Kasumi-1 (cell line): ENCODE measurements at places on chromosomes 6 and 20.

DNA sequence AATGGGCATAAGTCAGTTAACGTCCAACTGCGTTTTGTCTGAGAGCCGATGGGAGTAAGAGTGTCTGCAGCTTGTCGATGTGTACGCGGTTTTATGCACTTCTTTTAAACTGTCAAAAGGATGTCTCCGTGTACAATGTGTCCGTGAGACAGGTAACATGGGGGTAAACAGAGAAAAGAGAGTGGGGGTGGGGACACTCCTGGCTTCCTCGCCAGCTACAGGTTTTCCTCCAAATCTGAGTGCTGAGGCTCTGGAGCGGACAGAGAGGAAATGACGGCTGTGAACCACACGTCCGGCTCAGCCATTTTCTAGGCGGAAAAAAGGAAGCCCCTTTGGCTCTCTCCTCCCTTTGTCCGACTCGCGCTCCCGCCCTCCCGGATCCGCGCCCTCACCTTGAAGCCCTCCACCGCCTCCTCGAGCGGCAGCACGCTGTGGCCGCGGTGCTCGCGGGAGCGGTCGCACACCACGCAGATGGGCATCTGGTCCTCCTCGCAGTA is 916 bp downstream of the TRIM27 start:
- peak; percentile 65 for DNase-seq

DNA sequence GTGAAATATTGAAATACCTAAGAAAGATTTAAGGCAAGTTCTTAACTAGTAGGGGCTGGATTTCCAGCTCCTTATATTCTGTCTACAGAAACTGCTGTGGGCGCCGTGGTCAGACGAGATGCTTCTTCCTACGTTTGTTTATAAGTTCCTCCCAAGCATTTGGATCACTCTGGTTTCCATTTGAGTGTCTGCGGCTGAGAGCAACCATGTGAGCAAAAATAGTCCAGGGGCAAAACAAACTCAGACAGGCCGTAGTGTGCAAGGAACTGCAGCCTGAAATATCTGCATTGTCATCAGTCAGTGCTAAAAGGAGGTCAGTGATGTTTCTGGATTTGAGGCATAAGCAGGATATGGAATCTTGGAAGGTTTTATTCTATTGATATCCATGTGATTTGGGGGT is 485.9 kb upstream of the JAG1 start:
- DNase-seq = no peak

GRCh38 chr6:131277591-131277990 is 142.3 kb downstream of the AKAP7 start:
- DNase-seq = no peak

DNA sequence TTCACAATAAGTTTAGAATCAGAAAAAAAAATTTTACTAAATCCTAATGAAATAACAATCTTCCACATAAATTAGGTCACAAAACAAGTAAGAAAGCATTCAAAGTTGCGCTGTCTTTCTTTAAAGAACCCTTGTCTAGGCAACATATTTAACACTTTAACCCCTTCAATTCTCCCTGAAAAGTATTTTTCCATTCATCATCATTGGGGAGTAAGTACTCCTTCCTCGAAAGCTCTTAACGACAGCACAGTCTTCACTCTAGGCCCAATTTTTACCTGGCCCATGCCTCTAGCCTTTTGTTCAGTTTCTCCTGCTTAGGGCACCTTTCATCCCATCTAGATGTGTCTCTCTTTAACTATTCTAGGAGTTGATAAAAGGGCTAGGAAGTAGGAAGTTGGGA is 2.6 kb downstream of the TSPYL1 start:
- no peak for DNase-seq

DNA sequence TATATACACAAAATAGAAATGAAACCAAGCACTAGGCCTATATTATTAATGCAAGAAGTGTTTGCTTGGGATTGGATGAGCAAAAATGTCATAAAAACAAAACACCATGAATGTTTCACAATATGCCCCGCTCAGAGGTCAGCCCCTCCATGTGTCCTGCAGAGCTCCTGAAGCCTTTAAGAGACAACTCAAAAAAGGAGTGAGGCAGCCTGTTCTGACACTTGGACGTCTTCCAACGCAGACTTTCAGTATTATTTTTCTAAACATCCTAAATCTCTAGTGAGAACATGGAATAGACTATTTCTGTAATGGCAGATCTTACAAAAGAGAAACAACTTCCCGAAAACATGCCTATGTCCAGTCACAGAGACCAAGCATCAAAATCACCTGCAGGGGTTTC is 322.6 kb downstream of the PRKN start:
- DNase-seq = no peak

GRCh38 chr6:87822011-87822410 is 120.0 kb upstream of the AKIRIN2 start:
- DNase-seq = no peak

DNA sequence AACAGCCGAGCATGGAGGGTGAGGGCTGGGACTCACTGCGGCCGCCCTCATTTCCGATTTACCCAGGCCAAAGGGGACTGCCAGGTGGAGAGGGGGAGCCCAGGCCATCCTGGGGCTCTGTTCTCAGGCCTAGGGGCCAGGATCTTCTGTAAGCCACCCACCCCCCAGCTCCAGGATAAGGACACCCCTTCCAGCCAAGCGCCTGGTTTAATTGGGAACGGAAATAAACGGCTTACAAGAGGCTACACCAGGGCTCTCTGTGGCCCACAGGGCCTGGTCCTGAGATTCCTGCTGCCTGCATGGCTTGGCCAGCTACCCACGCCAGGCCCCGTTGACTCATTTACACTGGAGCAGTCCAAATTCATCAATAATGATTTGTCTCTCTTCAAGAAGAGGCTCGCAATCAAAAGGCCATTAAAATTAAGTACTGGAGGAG is 68.1 kb upstream of the TOP1 start:
- DNase-seq = no peak

GRCh38 chr6:50850223-50851048 is 31.8 kb downstream of the TFAP2B start:
- no peak for DNase-seq

DNA sequence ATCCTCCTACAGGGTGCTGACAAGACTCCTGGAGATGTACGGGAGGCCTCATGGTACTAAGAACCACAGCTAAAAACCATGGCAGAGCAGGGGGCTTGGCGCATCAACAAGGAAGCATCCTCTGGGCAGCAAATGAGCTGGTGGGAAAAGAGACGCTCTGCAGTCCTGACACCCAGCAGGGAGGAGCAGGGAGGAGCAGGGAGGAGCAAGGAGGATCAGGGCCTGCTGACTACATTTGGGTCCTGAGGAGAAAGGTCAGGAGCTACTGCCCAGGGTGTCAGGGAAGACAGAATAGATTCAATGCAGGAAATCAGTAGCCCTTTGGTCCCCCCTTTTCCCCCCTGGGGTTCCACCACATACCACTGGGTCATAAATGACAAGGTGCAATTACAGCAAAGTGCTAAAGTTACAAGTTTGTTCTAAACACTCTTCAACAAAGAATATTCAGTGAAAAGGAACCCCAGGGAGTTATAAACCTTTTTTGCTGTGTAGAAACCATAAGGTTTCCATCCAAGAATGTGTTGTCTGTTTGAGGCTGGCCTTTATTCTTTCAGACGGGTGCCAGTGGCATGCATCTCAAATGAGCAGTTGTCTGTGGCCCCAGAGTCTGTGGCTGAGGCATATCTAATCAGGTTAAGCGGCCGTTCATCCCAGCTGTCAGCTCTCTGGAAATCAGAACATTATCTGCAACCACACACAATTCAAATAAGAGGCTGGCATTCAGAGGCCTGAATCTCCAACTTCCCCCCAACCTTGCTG is 325.0 kb downstream of the CDC5L start:
- no peak for DNase-seq

DNA sequence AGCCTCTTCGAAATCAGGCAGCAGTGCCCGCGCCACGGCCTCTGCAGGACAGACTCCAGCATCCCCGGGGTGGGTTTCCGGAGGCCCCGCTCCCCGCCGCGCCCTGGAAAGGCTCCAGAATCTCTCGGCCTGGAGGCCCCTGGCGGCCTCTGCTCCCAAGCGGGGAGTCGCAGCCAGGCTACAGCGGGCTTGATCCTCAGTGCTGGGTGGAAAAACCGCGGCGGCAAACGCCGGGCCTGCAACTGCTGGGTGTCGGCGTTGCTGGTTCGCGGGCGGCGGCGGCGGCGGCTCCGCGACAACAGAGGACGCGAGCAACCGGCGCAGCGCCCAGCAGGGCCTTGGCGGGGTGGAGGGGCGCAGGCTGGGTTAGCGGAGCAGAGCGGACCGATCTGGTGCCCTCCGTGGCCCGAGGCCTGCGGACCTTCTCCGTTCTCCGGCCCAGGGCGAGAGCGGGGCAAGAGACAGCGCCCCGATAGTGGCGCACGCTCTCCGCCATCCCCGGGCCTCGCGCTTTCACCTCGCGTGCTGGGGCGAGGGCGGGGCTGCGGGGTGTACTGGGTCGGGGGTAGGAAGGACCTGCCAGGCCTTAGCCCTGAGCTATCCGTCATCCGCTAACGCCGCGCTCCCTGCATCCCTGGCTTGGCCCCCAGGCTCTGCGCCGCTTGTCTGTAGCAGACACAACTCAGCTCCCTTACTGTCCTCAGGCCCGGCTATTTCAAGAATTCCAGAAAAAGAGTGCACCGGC is 3.4 kb upstream of the ZNF292 start:
- DNase-seq = peak; percentile 57

DNA sequence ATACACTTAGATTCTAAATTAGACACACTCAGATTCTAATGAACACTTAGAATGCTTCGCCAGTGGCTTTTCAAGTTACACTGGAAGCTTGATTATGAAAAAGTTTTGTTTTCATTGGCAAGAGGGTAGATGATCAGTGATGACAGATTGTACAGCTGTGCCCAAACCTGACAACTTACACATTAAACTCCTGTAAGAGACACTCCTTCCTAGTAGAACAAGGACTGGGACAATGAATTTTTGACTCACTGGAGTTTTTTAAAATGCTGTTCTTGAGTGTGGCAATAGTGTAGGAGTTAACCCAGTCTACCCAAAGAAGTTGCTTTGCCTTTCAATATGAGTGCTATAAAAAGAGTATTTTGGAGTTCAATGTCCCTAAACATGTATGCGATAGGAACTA is 140.8 kb downstream of the SLC16A10 start:
- DNase-seq = no peak

DNA sequence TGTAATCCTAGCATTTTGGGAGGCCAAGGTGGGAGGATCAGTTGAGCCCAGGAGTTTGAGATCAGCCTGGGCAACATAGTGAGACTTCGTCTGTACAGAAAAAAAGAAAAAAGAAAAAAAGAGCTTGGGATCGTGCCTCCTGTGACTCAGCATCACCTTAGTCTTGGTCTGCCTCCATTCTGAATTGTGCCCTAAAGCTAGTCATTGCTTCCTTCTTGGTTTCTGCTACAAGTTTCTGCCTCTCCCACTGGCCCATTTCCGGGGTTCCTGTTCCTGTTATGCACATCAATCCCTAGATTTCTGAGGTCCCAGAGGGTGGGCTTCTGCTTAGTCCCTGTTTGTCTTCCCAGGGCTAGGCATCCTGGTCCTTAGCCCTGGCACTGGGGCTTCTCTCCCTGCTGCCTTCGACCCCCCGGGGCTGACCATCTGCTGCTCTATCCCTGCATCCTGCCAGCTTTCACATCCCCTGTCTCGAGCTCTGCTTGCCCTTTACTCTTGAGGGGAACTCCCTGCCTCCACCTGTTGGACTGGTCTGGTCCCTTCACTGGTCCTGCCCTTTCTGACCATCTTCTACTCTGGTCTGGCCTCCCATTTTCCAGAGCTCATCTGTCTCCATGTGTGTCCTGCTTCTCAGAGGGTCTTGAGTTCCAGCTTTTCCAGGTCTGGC is 77.5 kb upstream of the ESR1 start:
- DNase-seq = no peak

DNA sequence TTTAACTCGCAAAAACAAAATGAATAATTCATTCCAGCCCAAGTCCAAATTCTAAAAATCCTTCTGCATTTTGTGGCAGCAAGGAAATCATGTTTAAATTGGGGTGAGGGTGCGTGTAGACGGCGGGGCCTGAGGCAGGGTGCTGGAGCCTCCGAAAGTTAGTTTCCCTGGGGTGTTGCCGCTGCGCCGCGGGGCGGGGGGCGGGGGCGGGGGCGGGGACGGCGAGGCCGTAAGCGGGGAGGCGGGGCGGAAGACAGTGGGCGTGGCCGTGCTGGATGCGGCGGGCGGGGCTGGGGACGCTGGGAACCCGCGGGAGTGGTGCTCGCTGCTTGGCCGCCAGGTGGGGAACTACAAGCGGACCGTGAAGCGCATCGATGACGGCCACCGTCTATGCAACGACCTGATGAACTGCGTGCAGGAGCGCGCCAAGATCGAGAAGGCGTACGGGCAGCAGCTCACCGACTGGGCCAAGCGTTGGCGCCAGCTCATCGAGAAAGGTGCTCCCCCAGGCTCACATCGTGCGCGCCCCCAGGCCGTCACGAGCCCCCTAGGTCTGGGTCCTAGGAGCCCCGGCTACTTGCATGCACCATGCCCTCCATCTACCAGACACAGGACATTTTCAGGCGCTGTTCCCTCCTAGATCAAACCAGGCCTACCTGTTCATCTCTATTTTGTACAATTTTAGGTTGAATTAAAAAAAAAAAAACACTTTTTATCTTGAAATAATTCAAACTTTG is 29.0 kb downstream of the SPDEF start:
- peak; percentile 87 for DNase-seq

DNA sequence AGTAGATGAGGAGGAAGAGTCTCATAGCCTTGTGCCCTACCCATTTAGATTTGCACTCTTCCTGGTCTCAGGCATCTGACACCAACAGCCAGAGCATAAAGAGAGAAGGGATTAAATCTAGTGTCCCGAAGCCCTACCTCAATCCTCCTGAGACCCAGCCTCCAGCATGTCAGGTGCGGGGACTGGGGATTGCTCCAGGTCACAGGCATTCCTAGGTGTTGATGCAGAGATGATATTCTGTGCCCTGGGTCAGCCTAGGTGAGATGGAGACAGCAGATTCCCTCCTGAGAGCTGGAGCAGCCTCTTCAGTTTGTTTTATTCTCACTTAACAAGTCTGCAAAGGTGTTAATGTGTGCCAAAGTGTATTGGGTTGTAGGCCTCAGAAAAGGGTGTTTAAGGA is 89.8 kb downstream of the ANKRD6 start:
- DNase-seq = no peak

GRCh38 chr6:21713481-21713880 is 119.9 kb downstream of the SOX4 start:
- no peak for DNase-seq

DNA sequence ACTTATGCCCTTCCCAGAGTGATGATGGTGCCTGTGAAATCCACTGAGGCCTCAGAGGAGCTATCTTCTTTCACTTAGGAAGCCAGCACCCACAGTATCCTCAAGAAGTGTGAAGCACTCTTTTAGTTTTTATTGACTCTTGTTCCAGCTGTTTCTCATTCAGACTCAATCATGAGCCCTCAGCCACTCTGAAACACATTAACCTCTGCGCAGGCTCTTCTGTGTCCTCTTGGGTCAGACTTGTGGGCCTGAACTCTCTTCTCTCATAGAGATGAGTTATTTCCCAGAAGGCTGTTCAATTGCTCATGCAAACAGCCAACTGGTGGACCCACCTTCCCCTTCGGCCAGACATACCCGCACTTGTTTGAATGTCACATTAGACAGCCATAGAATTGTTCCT is 27.8 kb upstream of the PREP start:
- DNase-seq = no peak

- DNase-seq = no peak
Observed at GRCh38 chr6:17556014-17556413, 44.1 kb upstream of the FAM8A1 start.

GRCh38 chr6:158242071-158242606 is 70.1 kb upstream of the TULP4 start:
- DNase-seq = no peak

- no peak for DNase-seq
Observed at GRCh38 chr6:28335040-28335563, 846 bp downstream of the ZSCAN31 start.
